ENCODE measurements at places on chromosomes 2 and 18.

- DNase-seq, result no peak
Measured at GRCh38 chr18:55864281-55864680, 276.3 kb upstream of the TCF4 start.

DNA sequence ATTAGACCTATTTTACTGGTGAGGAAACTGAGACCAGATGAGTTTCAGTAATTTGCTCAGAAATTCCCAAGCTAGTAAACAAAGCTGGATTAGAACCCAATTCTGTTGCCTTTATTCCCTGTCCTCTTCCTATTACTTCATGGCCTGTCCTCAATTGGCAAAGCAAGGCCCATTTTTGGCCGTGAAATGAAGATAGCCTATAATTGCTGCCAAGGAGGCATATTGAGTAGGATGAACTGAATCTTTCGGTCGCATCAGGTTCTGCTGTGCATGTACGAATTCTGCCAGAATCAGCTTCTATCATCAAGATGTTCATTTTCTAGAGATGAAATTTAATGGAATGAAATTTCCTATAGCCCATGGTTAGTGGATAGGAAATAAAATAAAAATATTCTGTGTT is 1485.2 kb upstream of the PIK3C3 start:
- DNase-seq, result no peak

- peak; percentile 68 for DNase-seq
Measured at GRCh38 chr2:27765621-27766286, 5.8 kb upstream of the MRPL33 start.

GRCh38 chr18:31946305-31947046 is 3.5 kb upstream of the TRAPPC8 start:
- no peak for DNase-seq

DNA sequence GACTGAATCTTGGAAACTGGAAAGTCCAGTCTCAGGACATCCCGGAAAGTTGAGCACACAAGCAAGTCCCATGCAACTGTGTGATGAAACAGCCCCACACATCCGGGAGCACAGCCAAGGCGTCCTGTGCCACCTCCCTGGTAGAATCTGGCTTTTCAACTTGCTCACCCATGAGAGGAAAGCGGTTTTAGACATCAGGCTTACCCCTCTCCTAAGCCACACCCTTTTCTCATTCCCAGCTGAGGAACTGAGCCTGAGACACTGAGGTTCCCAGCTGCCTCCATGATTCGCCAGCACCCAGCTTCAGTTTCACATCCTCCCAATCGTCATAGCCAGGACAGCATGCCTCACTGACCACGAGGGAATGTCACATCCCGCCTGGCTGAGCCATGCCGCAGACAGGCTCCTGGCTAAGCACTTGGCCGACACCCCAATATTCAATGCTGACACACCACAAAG is 60.3 kb downstream of the STEAP3 start:
- DNase-seq, result no peak

DNA sequence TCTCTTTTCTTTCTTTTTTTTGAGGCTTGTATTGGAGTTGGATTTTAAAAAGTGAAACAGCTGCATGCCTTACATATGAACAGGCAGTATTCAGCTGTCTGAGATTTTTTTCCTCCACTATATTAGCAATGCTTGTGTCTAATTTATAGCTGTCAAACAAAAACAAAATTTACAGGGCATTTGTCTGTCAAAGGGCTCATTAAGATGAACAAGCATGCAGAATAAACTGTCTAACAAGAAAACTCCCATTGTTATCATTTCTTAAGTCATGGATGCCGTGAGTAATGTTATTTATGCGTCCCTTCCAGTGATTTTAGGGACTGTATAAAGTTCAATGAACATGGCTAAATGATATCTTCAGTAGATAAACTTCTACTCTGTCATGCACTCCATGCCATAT is 674.7 kb downstream of the PLCL1 start:
- DNase-seq, result no peak

GRCh38 chr2:158776231-158776630 is 18.9 kb upstream of the DAPL1 start:
- DNase-seq, result no peak

- DNase-seq, result no peak
Measured at GRCh38 chr2:187994464-187995331, 297.0 kb upstream of the GULP1 start.

DNA sequence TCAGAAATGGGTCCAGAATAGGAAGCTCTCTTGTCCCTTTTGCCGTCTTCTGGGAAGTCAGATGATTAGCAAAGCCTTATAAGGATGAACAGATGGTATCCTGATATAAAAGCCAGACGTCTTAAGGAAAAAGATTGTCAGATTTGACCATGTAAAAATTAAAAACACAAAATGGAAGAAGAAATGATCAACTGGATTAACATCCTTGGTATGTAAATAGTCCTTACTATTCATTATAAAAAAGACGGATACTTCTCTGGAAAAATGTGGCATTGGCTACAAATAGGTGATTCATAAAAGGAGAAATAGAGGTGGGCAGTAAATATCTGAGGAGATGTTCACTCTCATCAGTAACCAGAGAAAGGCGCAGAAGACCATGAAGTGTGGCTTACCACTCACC is 33.7 kb upstream of the SCLY start:
- no peak for DNase-seq

GRCh38 chr18:79374408-79375171 is 21.1 kb upstream of the NFATC1 start:
- no peak for DNase-seq

DNA sequence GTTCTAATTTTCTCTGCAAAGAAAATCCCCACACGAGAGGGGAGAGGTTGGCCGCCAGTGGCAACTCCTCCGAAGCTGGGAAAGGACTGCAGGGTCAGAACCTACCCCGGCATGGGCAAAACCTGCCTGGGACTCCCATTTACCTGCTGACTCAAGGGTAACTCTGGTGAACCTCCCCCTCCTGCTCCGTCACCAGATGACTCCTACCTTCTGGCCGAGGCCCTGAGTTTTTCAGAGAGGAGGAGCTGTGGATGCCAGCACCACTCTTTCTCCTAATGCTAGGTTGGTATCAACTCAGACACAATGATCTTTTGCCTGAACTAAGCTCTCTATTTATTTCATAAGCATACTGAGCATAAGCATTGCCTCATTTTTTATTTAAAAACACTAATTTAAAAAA is 96.6 kb downstream of the ALPK2 start:
- DNase-seq, result no peak

DNA sequence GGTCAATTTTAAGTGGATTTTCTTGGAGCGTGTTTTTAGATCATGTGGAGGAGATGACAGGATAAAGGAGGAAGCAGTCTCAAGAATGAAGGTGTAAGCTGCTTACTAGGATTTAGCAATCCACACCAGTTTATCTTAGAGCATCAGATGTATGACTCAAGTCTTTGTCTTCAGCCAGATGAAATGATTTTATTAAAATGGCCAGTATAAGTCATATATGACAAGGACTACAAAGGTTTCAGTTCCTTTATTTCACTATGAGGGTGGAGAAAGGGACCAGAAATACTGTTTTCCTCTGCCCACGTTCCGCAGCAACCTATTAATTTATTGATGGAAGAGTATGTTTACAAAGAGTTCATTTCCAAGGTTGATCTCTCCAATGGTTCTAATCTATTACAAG is 970.5 kb upstream of the SLC39A10 start:
- DNase-seq, result no peak

- no peak for DNase-seq
Measured at GRCh38 chr2:67871686-67872412, 191.0 kb downstream of the C1D start.

DNA sequence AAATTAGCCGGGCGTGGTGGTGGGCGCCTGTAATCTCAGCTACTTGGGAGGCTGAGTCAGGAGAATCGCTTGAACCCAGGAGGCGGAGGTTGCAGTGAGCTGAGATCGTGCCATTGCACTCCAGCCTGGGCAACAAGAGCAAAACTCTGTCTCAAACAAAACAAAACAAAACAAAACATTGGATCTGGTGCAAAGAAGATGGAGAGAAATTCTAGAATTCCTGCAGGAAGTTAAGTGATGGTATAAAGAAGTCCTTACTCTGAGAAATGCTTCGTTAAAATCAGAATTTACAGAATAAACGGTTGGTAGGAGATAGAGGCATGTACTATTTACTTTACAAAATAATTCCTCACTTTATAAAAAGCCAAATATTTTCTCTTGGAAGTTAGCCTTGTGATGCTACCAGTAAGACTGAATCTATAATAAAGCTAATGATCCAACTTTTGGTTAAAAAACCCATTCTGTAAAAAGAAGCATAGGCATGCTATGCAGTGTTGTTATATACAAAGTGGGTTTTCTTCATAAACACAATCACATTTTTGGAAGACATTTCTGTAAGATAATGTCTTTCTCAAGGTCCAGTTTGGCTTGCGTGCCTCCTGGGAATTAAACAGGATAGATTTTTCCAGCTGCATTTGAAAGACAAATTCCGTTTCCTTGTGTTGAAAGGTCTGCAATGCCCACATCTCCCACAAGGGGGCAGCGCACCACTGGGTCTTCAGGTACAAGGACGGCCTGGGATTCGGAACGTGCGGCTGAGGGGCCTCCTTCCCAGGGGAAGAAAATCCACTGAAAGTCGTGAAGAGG is 35.6 kb upstream of the PNO1 start:
- DNase-seq, result peak; percentile 84

GRCh38 chr18:48441405-48441881 is 32.3 kb upstream of the ZBTB7C start:
- peak; percentile 19 for DNase-seq

GRCh38 chr2:240584486-240585031 is 2.0 kb upstream of the CAPN10 start:
- no peak for DNase-seq

DNA sequence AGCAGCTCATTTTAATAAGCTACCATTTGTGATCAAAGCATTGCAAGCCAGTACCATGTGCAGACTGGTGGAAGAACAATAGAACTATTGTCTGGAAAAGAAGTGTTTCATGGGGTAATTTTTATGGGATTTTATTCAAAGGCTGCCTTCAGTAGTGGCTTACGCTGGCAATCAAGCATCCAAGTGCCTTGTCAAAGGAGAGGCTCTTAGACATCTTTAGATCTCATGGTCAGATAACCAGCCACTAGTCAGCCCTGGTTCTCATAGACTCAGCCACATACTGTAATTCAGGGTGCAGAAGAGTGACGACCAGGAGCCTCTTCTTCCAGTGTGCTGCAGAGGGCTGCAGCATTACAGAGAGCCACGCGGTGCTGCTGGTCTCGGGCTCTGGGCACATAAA is 98.5 kb upstream of the NOSTRIN start:
- DNase-seq, result no peak

GRCh38 chr2:64111426-64111825 is 32.8 kb downstream of the PELI1 start:
- DNase-seq, result no peak

DNA sequence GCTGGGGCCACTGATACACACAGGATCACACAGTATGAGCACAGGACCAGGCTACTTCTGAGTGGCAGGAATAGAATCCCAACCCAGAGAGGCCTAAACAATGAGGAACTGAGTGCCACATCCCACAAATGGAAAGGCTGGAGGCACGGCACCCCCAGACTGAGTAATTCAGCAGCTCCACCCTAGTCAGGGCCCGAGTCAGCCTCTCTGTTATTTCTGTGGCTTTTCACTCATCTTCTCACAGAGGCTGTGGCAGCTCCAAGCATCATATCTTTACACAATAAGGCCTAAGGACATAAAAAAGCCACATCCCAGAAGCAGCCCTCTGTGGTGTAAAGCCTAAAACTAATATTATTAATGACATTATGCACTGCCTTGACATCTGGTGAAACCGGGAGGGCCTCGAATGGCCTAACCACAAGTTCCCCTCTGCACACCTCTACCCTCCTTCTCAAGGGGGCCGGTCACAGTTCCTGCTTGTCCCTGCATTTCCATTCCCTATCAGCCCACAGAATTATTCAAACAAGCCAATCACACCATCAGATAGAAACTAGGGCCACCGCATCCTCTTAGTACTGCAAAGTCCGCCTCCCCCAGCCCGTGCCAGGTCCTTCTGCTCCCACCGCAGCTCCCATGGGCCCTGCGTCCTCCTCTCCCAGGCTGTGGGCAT is 12.5 kb upstream of the MAL start:
- no peak for DNase-seq

DNA sequence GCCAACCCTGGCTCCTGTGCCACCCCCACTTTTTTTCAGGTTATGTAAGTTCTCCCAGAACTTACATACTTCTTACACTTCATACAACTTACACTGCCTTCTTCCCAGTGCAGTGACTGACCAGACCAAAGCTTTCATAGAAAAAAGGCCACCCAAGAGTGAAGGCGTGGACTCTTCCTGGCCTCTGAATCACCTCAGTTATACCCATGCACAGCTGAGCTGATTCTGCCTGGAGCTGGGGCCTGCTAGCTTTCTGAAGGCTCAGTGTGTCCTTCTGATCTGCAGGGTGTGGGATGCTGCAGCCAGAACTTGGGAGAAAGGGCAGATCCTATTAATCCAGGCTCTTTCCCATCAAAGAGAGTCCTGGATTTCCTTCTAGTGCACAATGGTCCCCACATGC is 216.1 kb downstream of the TTC32 start:
- DNase-seq, result no peak

DNA sequence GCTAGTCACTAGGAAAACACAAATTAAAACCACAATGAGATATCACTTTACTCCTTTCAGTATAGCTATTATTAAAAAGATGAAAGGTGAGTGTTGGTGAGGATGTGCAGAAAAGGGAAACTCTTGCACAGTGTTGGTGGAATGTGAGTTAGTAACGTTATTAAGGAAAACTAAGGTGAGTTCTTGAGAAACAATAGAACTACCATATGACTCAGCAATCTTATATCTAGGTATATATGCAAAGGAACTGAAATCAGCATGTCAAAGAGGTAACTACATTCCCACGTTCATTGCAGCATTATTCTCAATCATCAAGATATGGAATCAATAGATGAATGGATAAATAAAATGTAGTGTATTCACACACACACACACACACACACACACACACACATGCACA is 117.3 kb upstream of the HNMT start:
- DNase-seq, result no peak

DNA sequence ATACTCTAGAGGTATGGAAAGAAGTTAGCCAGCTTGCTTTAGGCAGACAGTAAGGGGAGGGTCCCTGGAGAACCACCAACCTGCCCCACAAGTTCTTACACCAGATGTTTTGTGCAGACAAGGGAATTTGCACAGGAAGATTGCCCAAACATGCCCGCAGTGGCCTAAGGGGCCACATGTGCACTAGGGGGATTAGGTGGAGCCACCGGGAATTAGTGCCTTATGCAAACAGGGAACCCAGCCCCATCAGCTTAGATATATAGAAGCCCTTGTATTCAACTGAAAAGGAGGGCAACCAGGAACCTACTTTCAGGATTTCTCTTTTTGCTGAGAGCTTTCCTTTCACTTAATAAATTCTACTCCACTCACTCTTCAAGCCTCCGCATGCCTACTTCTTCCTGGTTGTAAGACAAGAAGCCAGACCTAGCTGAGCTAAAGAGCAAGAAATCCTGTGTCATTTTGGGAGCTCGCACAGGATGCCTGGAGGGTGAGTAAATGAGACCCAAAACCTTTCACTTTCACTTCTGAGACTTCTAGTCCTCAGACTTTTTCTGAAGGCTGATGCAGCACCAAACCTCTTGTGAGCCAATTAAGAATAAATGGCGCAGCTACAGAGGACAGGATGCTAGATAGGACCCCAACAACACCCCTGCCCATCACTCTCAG is 146.3 kb downstream of the GCA start:
- no peak for DNase-seq

Data from right lung (tissue), 10 donors.